Vagina (tissue), 2 donors: ENCODE measurements at places on chromosomes 1 and 21. TPM values are rescaled to one million over a fixed set of nuclear protein-coding genes. Genes with fewer than 3 reads are reported as not detected.

GRCh38 chr1:207833956-207834660 lies 76.8 kb downstream of the CD34 start:
- no peak for DNase-seq

GRCh38 chr1:207052911-207053769 lies at the start of gene PFKFB2:
PFKFB2 (plus strand) TSS chr1:207053275; CDS start chr1:207054718, 1,443 bp downstream.
- DNase-seq, result no peak

The PLPP3 gene
- 236 TPM for total RNA-seq

GRCh38 chr1:169576241-169576934 lies 9.9 kb downstream of the F5 start:
- DNase-seq, result no peak

DNA sequence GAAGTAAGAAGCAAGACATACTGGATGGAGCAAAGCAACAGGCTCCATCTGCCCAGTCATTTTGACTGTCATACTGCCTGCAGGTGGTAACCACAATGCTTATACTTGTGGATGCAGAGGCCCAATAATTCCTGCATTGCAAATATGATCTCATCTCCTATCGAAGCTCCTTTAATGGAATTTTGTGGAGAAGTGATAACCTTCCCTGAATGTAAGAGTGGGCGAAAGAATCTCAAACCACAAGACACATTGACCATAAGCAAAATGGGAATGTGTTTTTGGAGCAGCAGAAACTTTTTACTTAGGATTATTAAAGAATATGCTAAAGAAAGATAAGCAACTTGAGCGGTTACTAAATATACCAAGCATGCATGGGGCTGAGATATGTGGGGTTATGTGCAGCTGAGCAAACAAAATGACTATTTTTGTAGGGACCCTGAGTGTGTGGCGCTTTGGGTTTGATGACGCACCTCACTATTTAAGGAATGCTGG lies 77.4 kb upstream of the BACH1 start:
- DNase-seq, result no peak

GRCh38 chr1:151721788-151722510 lies 627 bp downstream of the RIIAD1 start:
- no peak for DNase-seq

GRCh38 chr1:26023826-26024225 lies 2.3 kb downstream of the EXTL1 start:
- no peak for DNase-seq

GRCh38 chr1:27004471-27005165 lies 8.0 kb downstream of the TENT5B start:
- no peak for DNase-seq

GRCh38 chr1:52867087-52867863 lies 24.7 kb downstream of the ZYG11A start:
- DNase-seq, result no peak

The MAGOH gene
- total RNA-seq, result 23.6 TPM

DNA sequence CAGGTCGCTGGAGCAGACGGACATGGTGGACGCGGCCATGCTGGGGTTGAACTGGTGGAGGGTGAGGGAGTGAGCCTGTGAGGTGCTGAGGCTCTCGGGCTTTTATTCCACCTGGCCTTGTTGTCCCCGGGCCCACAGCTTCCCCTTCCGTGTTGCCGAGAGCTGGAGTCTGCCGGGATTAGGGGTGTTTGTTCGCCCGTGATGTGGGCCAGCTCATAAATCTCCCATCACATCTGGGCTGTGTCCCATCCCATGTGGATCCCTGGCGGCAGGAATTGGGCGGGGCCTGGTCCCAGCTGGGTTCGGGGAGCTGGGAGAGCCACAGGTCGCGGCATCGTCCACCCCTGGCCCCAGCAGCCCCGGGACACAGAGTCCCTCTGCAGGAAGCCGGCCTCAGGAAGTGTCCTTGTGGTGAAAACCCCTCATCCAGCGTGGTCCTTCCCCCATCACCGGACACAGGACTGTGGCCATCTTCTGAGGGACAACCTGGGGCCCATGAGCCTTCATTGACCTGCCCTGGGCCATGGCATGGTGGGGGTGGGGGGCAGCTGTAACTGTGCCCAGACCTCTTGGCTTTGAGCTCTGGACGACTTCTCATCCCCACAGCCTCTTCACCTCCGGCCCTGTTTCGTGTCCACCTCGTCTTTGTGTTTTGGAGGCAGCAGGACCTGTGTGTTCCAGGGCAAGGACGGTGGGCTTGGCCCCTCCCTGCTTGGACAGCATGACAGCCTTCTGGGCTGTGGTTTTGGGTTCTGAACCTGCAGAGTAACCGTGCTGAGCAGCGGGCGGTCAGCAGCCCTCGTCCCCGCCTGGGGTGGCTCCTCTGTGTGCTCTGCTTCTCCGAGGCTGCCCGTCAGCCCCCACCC lies at the start of gene KRTAP10-6:
Gene KRTAP10-6, minus strand, starts transcription at position 60 of the 866 bp plus-strand sequence. Its CDS starts 21 bp downstream, at position 39.
- peak; percentile 65 for DNase-seq

The SPRR1A gene
- total RNA-seq, result 109 TPM
